ENCODE measurements at places on chromosomes 7 and 10.
A peak's percentile ranks its signal among the peaks of the same experiment; 100 is the strongest.

DNA sequence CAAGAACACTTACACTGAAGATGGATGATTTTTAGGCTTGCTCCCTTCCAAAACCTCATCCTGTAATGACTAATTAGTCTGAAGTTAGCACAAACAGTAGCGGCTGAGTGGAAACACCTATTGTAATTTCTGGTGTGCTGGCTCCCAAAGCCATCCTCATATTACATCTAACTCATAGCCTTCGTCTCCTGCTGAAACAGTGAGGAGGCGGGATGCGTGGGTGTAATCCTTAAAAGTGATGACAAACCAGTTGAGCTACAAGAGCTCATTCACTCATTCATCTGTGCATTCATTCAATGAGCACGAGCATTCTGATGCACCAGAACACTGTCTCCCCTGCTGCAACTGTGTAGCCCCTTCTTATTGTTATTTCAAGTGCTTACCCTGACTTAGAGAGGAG lies 235.3 kb downstream of the CALN1 start:
- no peak for DNase-seq

DNA sequence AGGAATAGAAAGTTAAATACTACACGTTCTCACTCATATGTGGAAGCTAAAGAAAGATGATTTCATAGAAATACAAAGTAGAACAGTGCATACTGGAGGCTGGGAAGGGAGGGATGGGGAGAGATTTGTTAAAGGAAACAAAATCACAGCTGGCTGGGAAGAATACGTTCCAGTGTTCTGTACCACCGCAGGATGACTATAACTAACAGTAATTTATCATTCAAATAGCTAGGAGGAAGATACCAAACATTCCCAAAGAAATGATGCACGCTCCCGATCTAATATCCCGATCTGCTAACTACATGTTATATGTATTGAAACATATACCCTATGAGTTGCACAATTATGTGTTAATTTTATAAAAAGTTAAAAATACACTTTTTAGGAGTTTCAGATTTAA lies 162.3 kb downstream of the ZMYND11 start:
- no peak for DNase-seq

DNA sequence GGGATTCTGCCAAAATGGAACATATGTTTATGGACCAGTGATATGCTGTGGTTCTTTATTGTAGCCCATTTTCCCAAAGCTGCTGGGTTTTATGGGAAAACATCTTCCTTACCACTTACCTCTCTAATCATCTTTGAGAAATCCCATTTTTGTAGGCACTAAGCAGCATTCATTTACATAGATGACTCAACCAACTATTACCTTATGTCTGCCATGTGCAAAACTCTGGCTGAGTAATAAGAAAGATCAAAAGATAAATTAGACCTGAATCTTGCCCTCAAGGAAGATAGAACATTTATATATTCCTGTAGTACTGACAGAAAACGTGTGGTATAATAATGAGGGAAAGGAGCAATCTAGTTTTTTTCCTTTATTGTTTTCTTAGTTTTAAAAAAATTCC lies 24.3 kb downstream of the CBLL1 start:
- no peak for DNase-seq

- no peak for DNase-seq
Observed at GRCh38 chr10:26841733-26842317, 18.9 kb downstream of the ABI1 start.

DNA sequence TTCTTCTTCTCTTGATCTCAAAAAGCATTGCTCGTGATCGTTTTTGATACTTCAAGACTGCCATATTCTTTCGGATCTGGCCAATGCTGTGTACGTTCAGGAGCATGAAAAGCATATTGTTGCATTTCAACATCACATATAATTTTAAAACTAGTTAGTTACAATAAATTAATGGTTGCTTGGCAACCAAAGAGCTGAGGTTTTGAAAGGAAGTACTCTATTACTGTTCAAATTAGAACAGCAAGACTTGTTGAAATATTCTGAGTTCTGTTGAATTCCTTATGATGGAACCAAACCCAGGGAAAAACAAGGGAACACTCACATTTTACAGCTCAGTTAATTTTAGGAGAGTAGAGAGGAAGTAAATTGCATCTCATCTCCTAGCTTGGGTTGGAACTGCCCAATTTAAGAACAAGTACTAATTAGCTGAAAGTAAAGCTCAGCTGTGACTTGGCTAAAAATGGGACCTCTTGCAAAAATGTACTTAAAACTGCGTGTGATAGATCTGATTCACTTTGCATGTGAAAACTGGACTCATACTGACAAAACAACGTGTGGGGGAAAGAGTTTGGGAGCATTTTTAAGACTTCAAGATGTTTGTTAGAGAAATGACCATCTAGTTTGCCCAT lies 21.2 kb downstream of the OR9A2 start:
- no peak for DNase-seq

GRCh38 chr7:27842851-27843250 lies 102.9 kb downstream of the TAX1BP1 start:
- DNase-seq = no peak

DNA sequence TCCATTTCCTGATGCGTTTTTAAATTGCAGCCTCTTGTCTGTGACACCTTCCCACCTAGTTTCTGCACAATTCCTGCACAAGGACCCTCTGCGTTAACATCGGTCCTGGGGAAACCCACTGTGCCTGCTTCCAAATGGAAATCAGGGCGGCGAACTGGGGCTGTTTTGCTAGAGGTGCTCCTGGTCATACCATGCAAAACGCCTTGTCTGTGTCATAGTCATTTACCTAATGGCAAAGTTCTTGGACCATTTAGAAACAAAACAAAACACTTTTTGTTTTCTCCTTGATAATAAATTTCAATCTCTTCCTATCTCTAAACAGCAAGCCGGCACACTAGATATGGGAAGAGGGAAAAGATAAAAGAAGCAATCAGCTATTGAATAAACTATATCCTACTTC lies 206.9 kb upstream of the KLF14 start:
- no peak for DNase-seq

- peak; percentile 70 for DNase-seq
Observed at GRCh38 chr7:18495412-18496340, at the start of gene HDAC9. Gene HDAC9 (plus strand): TSS chr7:18495749. CDS start chr7:18496303, 554 bp downstream.

GRCh38 chr7:33952824-33953223 lies 47.5 kb downstream of the BMPER start:
- DNase-seq = no peak

DNA sequence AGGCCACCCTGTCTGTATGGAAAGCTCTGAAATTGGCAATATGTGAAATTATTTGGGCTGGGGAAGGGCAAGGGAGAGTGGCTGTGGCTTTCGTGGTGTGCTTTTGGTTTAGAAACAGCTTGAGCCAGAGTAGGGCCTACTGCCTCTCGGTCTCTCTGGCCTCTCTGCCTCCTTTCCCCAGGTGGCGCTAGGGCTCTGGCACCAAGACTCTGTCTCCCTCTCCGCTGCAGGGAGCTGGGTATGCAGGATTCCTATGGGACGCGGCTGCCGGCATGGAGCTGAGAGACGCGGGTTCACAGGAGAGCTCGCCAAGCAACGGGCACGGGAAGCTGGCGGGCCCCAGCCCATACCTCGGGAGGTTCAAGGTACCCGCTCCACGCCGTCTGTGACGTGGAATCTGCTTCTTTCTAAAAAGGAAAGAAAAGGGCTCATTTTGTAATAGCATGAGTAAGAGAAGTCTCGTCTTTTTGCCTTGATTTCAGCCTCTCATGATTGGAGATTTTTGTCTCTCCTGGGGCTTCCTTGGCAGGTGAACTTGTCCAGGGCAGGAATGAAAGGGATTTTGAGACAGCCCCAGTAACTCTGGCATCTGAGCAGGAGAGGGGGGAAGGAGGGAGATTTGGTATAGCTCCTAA lies 105.1 kb upstream of the ANLN start:
- peak; percentile 40 for DNase-seq

DNA sequence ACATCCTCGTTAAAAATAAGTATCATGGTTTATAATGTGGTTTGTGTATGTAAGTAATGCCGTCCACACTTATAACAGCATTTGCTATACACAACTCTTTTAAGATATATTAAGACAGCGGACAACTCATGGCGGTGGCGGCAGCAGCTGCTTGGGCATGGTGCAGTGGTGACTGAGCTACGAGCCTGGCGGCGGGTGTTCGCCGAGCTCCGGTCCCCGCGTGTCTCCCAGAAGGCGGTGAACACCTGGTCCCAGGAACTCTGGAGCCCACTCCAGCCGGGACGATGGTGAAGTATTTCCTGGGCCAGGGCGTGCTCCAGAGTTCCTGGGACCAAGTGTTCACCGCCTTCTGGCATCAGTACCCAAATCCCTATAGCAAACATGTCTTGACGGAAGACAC lies 38.8 kb downstream of the JMJD1C start:
- DNase-seq = no peak

DNA sequence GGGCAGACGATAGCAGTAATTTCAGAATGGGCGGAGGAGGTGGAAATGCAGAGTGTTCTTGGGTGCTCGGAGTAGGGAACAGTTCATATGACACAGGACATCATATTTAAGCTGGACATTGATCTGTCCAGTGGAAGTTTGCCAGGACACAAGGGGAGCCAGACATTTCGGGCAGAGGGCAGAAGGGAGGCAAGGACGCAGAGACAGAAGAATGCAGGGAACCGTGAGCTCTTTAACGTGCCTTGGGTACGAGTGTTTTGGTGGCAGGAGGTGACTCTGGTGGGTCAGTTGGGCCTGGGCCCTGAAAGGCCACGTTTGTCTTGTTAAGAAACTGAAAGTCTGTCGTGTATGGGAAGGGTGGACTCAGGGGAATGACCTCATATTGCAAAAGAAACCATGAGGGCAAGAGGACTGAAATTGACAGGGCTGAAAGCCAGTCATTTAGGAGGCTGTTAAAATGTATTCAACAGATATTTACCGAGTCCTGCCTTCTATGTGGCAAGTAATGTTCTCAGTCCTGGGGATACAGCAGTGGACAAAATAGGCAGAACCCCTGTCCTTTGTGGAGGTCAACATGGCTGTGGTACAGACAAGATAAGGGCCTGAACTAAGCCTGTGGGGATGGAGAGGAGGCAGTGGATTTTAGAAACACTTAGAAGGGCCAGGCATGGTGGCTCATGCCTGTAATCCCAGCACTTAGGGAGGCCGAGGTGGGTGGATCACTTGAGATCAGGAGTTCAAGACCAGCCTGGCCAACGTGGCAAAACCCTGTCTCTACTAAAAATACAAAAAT lies 2.2 kb downstream of the OPTN start:
- no peak for DNase-seq

DNA sequence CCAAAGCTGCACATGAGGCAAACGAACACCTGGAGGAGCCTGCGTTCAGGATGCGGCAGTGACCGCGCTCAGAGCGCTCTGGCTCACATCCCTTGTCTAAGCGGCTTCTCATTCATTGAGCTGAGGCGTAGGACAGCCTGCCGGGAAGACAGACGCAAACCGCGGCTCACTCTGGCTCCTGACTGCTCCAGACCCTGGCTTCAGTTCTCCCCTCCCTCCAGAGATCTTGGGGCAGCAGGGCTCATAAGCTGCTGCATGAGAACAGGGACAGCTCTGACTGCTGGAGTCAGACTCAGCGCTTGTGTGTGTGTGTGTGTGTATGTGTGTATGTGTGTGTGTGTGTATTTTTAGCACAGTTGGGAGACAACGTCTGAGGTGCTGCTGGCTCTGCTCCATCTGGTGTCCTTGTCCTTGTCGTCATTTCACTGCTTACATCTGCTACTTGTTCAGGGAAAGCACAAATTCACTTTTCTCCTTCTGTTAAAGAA lies 15.8 kb upstream of the LYZL2 start:
- no peak for DNase-seq

- no peak for DNase-seq
Observed at GRCh38 chr7:80908360-80908797, 10.5 kb downstream of the SEMA3C start.

DNA sequence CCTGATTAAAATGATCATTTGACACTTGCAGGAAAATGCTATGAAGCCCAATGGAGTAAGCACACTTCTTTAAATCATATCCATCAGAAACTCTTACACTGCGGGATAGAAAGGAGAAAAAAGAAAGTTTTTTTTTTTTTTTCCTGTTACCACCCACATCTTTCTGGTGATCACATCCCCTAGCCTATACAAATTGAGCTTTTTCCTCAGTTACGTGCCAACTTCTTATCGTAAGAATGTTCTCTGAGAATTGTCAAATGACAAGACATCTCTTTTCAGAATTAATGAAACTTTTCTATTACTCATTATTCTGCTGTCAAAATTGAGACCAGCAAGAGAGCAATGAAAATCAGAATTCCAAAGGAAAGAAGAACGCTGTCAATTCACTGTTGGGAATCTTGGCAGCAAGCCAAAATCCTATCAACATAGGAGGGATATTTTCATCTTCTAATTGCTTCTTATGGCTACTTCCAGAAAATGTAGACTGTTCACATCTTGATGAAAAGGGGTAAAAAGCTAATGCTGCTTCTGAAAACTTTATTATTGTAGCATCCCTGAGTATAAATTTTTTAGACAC lies 179.5 kb downstream of the ADAM12 start:
- no peak for DNase-seq

DNA sequence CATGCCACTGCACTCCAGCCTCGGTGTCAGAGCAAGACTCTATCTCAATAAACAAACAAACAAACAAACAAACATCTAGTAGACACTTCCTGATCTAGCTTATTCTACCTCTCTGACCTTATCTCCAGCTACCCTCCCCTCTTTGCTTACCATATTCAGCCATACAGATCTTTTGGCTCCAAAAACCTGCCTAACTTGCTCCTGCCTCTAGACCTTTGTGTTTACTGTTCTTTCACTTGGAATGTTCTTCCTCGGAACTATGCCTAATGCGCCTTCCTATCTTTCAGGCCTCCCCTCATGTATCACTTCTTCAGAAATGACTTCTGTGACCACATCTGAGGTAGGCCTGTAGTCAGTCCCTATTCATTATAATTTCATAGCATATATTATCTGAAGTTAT lies 20.3 kb upstream of the WNT8B start:
- DNase-seq = no peak

DNA sequence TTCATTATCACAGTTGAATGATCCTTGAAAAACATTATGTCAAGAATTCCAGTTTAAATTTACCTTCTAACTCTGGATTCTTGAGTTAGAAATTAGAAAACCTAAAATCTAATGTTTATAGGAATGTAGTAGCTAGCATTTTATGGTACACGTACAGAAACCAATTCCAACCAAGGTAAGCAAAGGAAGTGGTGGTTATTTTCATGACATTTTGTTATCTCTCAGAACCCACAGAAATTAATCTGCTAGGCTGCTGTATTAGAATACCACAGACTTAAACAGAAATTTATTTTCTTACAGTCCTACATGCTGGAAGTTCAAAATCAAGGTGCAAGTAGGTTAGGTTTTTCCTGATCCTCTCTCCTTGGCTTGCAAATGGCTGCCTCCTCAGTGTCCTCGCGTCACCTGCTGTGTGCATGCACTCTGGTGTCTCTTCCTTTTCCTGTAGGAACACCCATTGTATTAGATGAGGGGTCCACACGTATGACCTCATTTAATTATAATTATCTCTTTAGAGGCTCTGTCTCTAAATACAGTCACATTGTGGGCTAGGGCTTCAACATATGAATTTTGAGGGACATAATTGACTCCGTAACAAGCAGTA lies 8.5 kb upstream of the CSTF2T start:
- DNase-seq = no peak

All from suppressor macrophage (primary cell).